T-helper 22 cell (primary cell): ENCODE measurements at places on chromosomes 6 and 20.

DNA sequence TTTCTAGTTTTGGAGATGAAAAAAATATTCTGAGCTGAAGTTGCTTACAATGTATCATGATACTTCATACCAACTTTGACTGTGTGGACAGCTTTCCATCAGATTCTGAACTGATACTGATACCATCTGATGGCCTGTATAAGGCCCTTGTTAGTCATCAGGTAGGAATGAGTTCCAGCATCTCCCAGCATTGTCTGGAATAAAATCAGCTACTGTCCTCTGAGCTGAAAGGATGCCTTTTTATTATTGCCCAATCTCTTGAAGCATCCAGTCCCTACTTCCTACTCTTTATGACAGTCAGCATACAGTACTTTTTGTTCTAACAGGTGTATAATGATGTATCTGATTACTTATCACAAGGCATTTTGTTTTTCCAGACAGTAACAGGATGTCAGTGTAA lies 70.6 kb upstream of the EYA4 start:
- no peak for DNase-seq

- DNase-seq: no peak
These were observed 6.4 kb upstream of the KIF6 start for GRCh38 chr6:39731565-39731964.

DNA sequence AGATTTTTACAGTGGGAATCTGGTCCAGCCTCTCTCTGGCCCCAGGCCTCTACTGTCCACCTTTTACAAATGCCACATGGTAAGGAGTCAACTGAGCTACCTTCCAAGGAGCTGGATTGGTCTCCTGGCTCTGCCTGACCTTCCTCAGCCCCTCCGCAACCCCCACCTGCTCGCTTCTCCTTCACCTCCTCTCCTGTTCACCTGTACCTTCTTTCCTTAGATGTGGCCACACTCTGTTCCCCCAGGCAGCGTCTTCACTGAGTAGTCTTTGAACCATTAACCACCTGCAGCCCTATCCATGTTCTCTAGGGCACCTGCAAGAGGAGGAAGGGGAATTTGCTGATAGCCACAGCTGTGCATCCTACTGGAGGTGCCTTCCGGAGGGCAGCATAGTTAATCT lies 55.3 kb upstream of the DDR1 start:
- no peak for DNase-seq

GRCh38 chr20:32971703-32972161 lies 32.5 kb downstream of the SUN5 start:
- no peak for DNase-seq

- no peak for DNase-seq
These were observed 30.9 kb downstream of the STK35 start for GRCh38 chr20:2132461-2132901.

GRCh38 chr20:8542110-8542486 lies 410.0 kb downstream of the PLCB1 start:
- DNase-seq: no peak

- no peak for DNase-seq
These were observed 18.0 kb upstream of the MAFB start for GRCh38 chr20:40706977-40707582.

GRCh38 chr6:141667580-141668309 lies 465.0 kb upstream of the GJE1 start:
- DNase-seq: no peak

DNA sequence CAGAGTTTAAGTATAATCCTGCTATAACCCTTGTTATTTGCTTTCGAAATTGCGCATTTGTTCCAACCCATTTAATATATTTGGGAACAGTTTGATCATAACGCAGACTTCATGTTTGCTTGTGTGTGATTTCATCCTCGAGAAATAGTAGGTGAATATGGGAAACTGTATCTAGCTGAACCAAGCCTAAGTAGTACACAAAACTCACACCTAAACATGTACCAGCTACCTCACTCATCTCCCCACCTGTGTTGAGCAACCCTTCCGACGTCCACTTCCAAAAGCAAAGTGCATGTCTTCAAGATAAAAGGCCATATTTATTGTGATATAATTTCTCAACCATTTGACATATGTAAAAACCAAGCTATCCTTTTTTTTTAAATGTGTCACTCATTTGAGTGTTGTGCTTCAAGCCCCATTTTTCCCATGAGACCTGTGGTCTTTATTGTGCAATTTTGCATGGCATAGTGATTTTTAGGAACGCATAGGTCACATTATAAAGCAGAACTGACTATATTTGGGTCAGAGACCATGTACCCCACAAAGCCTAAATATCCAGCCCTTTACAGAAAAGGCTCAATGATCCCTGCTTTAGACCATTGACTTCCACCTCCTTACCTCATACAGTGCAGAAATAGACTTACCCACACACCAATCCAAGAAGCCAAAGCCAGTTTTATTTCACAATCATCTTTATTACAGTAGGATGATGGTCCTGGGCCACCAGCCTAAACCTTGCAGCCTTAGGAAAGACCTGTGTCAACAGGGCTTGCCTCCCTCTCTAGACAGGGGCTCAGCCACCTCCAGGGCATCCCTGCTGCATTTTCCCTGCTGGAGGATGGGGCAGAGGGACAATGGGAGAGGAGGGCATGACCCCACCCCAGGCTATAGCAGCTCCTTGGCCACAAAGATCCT lies 7.1 kb downstream of the CCND3 start:
- no peak for DNase-seq

GRCh38 chr6:42512579-42512978 lies 51.2 kb upstream of the UBR2 start:
- DNase-seq: no peak

DNA sequence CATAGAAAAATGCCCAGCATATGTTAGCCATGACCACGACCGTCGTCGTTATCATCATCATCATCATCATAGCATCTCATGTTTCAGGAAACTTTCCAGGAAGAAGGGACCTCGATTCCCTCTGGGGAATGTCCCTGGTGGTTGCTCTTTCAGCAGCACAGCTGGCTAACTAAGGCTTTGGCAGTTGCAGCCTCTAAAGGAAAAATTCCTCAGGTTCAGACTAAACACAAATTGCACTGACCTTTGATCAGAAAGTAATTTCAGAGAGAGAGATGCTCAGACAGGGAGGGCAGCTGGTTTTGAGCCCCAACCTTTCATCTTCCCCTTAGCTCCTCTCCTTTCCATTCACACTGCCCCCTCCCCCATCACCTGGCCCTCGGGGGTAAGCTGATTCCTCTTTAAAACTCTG lies 5.6 kb upstream of the CFB start:
- no peak for DNase-seq

DNA sequence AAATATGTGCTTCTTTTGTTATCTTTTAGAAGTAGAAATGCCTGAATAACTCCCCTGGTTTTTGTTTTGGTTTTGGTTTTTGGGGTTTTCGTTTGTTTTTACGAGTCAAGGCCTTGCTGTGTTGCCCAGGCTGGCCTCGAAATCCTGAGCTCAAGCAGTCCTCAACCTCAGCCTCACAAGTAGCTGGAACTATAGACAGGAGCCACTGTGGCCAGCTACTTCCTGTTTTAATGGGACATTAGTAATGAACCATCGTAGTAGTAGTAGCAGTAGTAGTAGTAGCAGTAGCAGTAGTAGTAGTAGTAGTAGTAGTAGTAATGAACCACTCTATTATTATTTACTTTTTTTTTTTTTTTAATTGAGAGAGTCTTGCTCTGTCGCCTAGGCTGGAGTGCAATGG lies 66.0 kb downstream of the UBR2 start:
- DNase-seq: no peak

GRCh38 chr20:17887331-17888030 lies 81.1 kb downstream of the SNX5 start:
- no peak for DNase-seq

DNA sequence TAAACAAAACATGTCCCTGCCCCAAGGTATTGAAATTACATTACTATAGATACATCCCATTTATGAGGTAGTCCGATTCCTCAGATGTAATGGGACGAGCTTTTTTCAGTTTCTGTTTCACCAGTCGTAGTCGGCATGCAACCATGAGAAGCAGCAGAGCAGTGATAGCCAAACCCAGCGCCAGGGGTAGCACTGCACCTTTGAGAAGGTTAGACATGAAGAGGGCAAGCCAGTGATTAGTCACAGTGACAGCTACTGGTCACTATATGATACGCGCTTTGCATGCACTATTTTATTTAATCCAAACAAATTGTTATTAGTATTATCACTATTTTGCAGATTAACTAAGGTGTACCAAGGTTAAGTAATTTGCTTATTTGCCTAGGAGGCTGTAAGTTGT lies 43.7 kb downstream of the LRP11 start:
- DNase-seq: no peak

DNA sequence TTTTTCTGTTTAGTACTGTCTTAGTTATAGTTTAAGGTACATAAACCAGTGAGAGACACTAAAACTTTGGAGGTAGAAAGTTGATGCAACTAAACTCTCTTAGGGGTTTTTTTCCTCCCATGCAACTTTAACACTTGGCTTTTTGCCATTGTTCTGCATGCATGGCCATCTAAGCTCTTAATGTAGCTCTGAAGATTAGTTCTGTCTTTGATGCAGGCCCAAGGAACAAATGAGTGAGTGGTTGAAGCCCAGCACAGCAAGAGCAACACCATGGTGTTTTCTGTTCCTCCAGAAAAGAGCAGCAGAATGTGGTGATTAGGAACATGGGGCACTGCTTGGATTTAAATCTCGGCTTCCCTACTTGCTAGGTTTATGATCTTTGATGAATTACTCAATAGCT lies 89.3 kb downstream of the L3MBTL3 start:
- DNase-seq: no peak

- DNase-seq: no peak
These were observed 13.9 kb downstream of the MYB start for GRCh38 chr6:135195041-135195440.

- DNase-seq: no peak
These were observed 11.8 kb downstream of the DCBLD1 start for GRCh38 chr6:117494283-117494682.

DNA sequence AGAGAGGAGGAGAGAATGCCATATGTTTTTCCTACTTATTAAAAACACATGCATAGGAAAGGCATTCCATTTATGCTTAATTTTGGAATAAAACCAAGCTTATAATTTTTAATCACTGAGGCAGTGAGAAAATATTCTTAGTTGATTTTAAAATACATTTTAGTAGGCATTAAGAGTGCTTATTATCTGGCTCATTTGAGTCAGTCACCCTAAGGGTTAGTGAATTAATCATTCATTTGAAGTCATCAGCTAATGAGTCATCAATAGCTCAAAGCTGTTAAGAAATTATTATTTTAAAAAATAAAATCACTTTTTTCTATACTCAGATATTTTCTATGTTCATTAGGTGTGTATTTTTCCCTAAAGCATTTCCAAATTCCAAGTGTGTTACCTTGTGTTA lies 81.6 kb downstream of the TMEM200A start:
- DNase-seq: no peak

GRCh38 chr6:130381012-130381411 lies 15.2 kb downstream of the TMEM200A start:
- DNase-seq: no peak

DNA sequence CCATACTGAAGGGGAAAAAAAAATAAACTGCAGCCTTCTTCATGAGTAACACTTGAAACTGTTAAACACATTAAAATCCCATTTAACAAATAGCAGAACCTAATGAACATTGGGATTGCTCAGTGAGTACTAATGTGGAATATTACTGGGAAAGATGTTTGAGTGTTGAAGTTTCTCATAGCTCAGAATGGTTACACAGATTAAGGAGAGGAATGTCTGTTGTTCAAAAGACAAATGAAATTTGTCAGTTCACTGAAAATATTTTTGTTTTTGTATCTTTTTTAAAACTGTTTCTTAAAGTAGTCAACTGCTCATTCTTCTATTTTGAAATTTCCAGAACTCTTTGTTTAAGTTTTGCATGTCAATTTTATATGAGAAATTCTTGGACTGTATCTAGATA lies 374.3 kb downstream of the LAMA2 start:
- no peak for DNase-seq

DNA sequence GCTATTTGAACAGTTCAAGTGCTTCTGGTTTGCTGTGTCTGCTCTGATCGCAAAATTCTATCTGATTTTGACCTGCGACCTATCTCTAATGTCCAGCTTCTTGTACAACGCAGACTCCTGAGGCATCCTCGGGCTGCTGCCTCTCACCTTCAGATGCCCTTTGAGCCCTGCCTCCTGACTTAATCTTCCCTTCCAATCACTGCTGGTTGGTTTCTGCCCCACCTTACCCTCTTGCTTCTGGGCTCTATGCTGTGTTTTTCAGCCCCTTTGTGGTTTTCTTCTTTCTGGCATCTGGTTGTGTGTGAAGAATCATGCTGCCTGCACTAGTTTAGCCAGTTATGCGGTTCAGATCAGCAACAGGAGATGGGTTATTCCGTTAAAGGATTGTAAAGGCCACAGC lies 131.2 kb upstream of the THEMIS start:
- no peak for DNase-seq

- no peak for DNase-seq
These were observed 3.2 kb downstream of the SNX21 start for GRCh38 chr20:45836841-45837240.

GRCh38 chr20:49612127-49612738 lies 44.3 kb upstream of the PTGIS start:
- no peak for DNase-seq

GRCh38 chr6:44678252-44678935 lies 290.9 kb downstream of the CDC5L start:
- DNase-seq: no peak
